ENCODE measurements at places on chromosomes 5 and 9. TPM values are rescaled to one million over a fixed set of nuclear protein-coding genes. Genes with fewer than 3 reads are reported as not detected.

DNA sequence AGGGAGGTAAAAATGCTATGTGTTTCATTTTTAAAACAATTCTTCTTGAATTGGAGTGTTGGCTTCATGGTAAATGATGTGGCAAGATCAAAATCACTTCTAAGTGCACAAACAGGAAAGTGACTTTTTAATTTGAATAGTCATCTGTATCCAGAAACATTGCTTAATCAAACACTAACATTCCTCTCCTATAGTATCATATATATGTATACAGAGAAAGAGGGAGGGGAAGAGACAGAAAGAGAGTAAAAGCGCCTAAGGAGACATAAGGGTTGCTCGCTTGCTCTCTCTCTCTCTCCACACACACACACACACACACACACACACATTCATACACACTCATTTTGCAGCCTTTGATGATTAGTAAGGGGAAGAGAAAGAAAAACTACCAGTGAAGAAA lies 95.4 kb upstream of the PRDM9 start:
- DNase-seq = no peak

FAT2 gene
- total RNA-seq = 65.1 TPM

- no peak for DNase-seq
These were observed 171.2 kb upstream of the ACTBL2 start for GRCh38 chr5:57653636-57654290.

- no peak for DNase-seq
These were observed 113.5 kb upstream of the IL6ST start for GRCh38 chr5:56108246-56108645.

HTR4 gene
- not detected for total RNA-seq

DNA sequence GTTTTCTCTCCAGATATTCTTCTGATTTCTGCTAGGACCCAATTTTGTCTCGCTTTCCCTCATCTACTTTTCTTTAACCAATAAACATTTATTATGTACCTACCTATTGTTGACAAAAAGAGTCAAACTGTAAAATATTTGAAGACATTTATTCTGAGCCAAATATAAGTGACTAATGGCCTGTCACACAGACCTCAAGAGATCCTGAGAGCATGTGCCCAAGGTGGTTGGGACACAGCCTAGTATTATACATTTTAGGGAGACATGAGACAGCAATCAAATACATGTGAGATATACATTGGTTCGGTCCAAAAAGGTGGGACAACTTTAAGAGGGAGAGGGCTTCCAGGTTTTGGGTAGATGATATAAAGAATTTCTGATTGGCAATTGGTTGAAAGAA lies 191.8 kb downstream of the NXNL2 start:
- no peak for DNase-seq

GRCh38 chr5:149452665-149453617 lies 73.8 kb upstream of the IL17B start:
- peak; percentile 81 for DNase-seq

DNA sequence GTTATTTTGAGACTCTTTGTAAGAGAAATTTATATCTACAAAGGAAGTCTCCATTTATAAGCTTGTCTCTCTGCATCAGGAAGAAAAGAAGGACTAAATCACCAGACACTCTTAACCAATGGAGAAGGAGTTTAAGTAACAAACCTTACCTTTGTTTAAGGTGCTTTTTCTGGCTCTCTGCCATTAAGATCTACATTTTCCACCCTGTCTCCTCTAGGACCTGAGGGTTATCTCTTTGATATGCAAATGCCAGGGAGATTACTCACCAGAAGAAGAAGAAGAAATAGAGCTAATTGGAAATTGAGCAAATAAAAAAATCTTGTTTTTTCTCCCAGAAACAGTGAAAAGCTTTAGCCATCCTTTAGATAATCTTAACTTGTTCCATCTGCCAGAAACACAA lies 60.9 kb downstream of the CDKN2A start:
- no peak for DNase-seq

GRCh38 chr5:120479066-120479465 lies 15.0 kb downstream of the PRR16 start:
- DNase-seq = no peak

IRX4 gene
- total RNA-seq = not detected

FYB1 gene
- total RNA-seq = 17.9 TPM

DNA sequence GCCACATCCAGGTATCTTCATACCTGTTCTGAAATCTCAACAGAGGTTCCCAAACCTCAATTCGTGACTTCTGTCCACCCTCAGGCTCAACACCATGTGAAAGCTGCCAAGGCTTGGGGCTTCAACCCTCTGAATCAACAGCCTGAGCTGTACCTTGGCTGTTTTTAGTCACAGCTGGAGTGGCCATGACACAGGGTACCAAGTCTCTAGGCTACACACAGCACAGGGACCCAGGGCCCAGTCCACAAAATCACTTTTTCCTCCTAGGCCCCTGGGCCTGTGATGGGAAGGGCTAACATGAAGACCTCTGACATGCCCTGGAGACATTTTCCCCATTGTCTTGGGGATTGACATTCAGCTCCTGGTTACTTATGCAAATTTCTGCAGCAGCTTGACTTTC lies 464.9 kb downstream of the ELAVL2 start:
- DNase-seq = no peak

DNA sequence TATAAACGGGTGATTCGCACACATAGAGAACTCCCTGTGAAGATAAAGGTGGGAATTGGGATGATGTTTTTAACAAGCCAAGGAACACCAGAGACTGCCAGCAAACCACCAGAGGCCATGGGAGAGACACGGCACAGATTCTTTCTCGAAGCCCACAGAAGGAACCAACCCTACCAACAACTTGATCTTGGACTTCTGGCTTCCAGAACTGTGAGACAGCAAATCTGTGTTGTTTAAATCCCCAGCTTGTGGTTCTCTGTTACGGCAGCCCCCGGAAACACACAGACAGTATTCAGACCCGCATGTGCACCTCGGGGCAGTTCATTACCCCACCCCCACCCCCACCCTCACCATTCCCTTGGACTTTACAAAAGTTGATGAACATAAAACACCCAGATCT lies 12.8 kb downstream of the AMBP start:
- DNase-seq = no peak

DNA sequence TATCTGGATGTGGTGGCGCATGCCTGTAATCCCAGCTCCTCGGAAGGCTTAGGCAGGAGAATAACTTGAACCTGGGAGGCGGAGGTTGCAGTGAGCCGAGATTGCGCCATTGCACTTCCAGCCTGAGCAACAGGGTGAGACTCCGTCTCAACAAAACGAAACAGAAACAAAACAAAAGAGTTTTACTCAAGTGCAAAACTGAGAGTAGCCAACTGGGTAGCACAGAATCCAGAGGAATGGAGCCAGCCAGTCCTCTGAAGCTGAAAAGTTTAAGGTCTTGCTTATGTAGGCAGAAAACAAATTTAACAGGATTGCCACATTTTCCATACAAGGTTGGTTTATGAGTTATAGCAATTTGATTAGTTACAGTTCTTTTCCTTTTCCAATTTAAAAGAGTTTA lies 32.0 kb downstream of the SPIN1 start:
- DNase-seq = no peak

- no peak for DNase-seq
These were observed 14.4 kb downstream of the ACTL7A start for GRCh38 chr9:108876425-108876824.

DNA sequence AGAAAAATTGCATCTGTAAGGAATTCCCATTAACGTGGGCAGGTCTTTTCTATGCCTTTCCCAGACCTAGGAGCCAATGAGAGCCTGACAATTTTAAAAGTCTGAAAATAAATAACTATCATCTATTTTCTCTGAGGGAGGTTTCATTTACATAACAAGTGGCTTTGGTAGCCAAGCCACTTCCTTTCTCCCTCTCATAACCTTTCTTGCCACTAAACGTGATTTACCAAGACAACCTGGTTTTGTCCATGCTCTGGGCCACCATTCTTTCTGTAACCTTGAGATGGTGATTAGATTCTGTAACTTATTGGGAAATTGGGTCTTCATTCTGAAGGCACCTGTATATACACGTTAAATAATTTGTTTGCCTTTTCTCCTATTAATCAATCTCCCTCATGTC lies 1046.9 kb downstream of the CDH12 start:
- no peak for DNase-seq

DNA sequence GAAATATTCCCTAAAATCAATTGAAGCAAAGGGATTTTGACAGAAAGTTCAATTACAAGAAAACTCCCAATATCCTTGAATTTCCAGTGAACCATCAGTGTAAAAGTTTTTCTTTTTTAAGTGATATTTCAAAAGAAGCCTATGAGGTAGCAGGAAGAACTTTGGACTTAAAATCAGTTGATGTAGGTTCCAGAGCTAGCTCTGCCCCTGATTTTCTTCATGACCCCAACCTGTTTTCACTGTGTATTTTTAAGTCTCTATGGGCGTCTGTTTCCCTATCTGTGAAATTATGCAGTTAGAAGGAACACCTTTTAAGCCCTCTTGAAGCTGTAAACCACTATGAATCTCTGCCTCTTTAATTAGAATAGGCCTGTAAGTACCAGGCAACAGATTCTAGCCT lies 66.2 kb upstream of the SLC1A1 start:
- no peak for DNase-seq

ADCY2 gene
- 13.1 TPM for total RNA-seq

- no peak for DNase-seq
These were observed 45.1 kb upstream of the ROR2 start for GRCh38 chr9:91995000-91995655.

NMUR2 gene
- total RNA-seq = not detected

- no peak for DNase-seq
These were observed 1351.3 kb upstream of the NUDT12 start for GRCh38 chr5:104913841-104914281.

- DNase-seq = no peak
These were observed 2.5 kb downstream of the MYMK start for GRCh38 chr9:133522073-133522910.

GRCh38 chr5:96702503-96703383 lies 40.6 kb downstream of the CAST start:
- DNase-seq = peak; percentile 92

DNA sequence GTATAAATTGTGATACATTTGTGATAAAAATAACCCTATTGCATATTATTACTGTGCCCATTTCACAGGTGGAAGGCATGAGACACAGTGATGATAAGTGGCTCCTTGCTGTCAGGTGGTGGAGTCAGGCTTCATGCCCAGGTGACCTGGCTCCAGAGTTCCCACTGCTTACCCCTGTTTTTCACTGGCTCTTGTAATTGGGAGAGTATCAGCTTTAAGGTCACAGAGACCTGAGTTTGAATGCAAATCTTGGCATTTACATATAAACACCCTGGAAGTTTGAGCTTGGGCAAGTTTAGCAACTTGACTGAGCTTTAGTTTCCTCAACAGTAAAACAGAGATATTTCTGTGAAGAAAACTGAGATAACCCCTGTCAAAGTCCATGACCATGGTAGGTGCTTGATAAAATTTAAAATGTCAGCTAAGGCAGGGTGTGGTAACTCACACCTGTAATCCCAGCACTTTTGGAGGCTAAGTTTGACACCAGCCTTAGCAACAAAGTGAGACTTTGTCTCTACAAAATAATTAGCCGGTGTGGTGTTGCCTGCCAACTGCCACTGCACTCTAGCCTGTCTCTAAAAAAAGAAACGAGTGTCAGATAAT lies 29.2 kb downstream of the MAT2B start:
- DNase-seq = no peak

DNA sequence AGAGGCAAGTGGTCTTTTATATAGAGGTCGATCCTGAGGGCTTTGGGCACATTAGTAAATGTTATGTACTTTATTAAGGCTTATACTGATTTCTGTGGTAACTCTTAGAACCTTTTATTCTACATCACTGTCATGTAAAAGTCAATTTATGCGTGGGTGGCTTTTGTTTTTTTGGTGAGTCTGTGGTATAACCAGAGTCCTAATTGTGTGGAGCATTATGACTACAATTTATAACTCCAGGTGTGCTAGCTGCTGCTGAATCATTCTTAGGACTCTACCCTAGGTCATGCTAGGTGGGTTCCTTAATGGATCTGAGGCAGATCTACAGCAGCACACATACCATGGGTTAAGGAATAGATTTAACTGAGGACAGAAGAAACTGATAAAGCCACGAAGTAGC lies 33.9 kb upstream of the KCNN2 start:
- no peak for DNase-seq

GRCh38 chr9:38395653-38396370 lies 3.3 kb downstream of the ALDH1B1 start:
- DNase-seq = no peak

GRCh38 chr5:148306446-148306845 lies 5.8 kb upstream of the SPINK7 start:
- no peak for DNase-seq

DNA sequence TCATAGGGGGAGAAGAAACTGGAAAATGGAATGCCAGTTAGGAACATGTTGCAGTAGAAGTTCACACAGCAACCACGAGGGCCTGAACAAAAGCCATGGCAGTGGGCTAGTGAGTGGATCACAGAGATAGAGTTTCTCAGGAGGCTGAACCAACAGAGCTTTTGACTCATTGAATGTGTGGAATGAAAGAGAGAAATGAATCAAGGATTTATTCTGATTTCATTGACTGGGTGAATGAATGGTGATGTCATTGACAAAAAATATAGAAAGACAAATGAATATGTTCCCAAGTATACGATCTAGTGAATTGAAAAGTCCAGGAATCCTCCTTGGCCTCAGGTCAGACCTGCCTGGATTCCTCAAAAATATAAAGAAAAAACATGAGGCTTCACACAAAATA lies 99.2 kb downstream of the ZNF462 start:
- DNase-seq = no peak

TLE1 gene
- total RNA-seq = 74.0 TPM

GRCh38 chr5:154166901-154167791 lies 23.4 kb upstream of the GALNT10 start:
- no peak for DNase-seq

DNA sequence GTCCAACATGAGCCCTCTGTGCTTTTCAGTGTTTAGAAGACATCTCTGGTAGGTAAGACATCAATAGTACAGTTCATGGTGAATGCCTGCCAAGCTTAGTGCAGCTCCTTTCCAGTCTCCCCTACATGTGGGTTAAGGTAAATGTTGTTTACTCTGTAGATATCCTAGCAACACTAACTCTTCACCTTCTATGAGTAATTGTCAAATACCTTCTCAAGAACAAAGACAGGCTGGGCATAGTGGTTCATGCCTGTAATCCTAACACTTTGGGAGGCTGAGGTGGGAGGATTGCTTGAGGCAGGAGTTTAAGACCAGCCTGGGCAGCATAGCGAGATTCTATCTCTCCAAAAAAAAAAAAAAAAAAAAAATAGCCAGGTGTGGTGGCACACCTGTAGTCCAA lies 18.7 kb upstream of the RASGRF2 start:
- no peak for DNase-seq

DNA sequence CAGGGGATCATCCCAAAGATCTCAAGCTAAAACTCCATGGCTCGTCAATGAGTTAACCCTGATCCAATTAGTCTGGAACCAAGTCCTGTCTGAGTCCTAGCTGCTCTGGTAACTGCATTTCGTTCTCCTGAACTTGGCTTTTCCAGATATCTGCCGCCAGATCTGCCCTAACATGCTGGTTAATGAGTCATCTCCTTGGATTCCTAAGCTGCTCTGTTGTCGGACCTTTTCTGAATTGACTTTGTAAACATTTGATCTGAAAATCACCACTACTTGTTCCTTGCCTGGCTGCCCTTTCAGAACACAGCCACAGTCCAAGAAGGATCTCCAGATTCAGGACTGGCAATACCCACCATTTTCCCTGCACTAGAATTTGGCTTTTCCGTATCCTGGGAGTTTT lies 473.0 kb downstream of the ZSWIM6 start:
- DNase-seq = no peak

Data from ureter (tissue), 1 donor.